Activated CD8-positive, alpha-beta memory T cell treated with anti-CD3 and anti-CD28 coated beads for 1 hour (primary cell): ENCODE measurements at places on chromosomes 11 and 22.

DNA sequence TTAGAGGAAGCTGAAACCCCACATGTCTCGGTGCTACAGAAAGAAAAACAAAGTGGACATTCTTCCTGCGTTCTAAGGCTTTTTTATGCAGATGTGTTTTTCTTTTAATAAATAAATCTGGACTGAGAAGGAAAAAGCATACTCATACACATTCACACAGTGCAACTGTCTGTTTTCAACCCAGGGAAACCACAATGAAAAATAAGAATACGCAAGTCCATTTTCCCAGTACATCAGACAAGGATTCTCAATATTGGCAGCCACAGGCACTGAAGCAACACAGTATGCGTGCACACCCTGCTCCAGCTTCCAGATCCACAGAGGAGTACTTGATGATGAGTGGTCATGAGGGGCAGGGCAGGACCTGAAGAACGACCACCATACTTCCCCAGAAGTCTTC lies 86.9 kb downstream of the ETS1 start:
- no peak for DNase-seq

DNA sequence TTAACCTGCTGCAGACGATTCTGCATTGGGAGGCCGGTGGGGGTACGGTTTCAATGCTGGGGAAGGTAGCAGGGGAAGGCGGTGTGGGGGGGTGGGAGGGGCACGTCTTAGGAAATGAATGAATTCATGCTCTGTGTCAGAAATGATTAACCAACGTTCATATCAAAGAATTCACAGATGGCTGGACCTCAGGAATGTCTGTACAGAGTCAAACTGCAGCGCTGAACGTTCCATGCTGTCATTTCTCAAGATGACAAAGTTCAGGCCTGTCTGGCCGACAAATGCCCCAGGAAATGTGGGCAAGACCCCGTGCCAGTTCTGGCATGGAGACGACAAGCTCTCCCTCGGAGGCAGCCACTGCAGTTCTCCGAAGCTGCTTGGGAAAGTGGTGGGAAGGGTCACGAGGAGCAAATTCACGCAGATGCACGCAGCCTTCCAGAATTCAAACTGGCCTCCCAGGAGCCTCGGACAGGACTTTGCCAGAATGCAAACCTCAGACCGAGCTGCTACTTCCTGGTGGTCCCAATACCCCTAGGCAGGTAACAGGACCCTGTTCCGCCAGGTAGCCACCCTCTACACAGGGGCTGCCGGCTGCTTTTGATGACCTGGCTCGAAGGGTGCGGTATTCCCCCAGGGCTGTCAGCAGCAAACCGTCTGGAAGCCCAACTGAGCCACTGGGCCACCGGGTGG lies 81.5 kb downstream of the TRMU start:
- no peak for DNase-seq

- peak; percentile 48 for DNase-seq
Observed at GRCh38 chr11:44611687-44612434, 46.4 kb downstream of the CD82 start.

GRCh38 chr11:86801364-86801763 lies 1.0 kb downstream of the PRSS23 start:
- DNase-seq = no peak

DNA sequence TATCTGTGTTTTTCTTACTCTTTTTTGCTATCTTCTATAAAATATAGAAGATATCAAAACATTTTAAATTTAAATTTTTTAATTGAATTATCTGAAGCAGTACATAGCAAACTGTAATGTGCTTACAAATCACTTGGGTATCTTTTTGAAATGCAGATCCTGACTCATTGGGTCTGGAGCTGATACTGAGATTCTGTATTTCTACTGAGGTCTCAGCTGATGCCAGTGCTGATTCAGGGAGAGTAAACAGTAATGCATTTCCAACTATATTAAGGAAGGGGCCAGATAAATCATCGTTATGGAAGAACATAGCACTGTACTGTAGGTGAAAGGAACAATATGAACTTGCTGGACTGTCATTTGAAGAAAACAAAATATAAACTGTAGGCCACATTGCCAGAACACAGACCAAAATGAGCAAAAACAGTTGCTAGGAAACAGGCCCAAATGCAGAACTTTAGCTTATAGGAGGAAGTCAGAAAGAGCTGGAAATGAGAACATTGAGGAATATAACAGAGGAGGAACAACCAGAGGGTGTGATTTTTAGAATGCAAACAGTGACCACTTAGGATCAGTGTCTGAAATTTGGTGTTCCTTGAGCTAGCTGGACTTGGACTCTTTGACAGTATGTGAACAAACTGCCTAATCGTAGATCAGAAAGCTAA lies 3.3 kb downstream of the ARL14EP start:
- DNase-seq = no peak

- DNase-seq = no peak
Observed at GRCh38 chr11:113373306-113373705, 14.3 kb upstream of the ANKK1 start.

GRCh38 chr11:120811731-120812130 lies 212.2 kb upstream of the TBCEL start:
- DNase-seq = no peak

GRCh38 chr11:17606233-17607082 lies 59.4 kb downstream of the OTOG start:
- DNase-seq = no peak

- DNase-seq = no peak
Observed at GRCh38 chr11:94574193-94574961, 7.2 kb downstream of the PIWIL4 start.

DNA sequence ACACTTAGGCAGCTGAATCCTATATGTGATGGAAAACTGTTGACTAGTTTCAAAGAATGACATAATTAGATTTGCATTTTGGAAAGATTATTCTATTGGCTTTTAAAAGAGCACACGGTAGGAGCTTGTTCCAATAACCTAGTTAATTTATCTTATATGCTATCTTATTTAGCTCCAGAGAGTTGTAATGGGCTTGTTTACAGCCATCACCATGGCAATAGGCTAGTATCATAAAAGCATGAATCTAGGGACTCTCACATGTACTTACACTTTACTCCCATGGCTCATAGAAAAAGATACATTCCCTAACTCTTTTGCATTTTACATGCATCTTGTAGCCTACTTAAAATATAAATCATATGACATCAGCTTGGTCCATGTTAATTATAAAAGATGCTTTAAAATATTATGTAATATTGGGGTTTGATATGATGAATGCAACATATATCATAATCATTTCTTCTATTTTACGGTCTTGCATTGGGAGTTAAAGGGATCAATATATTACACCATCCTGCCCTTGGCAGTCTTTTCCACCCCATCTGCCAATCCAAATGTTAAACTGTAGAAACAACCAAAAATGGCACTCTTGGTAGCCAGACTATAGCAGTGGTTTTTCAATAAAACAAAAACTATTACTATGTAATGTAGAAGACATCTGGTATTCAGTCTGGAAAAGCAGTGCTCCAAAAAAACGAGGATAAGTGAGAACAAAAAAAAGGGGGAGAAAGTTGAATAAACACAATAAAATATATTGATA lies 2254.0 kb downstream of the LRRC4C start:
- no peak for DNase-seq

GRCh38 chr22:46625113-46625842 lies 5.1 kb downstream of the GRAMD4 start:
- no peak for DNase-seq

GRCh38 chr11:132876239-132876638 lies 656.1 kb downstream of the OPCML start:
- DNase-seq = no peak

GRCh38 chr11:41308286-41308685 lies 151.2 kb downstream of the LRRC4C start:
- no peak for DNase-seq

DNA sequence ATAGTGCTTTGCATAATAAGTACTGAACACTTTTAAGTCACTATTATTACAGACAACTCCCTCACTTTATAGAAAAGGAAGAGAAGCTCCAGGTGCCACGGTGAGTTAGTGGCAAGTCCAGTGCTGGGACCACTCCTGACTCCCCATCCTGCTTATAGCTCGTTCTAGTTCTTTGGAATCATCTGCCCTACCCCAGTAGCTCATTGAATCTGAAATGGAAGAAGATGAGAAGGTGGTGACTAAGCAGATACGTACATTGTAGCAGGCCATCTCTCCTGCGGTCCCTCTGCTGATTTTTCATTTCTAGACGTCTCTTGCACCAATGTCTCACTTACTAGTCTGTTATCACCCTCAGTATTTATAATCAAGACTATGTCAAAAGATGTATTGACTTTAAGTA lies 21.6 kb downstream of the MMP20 start:
- no peak for DNase-seq

DNA sequence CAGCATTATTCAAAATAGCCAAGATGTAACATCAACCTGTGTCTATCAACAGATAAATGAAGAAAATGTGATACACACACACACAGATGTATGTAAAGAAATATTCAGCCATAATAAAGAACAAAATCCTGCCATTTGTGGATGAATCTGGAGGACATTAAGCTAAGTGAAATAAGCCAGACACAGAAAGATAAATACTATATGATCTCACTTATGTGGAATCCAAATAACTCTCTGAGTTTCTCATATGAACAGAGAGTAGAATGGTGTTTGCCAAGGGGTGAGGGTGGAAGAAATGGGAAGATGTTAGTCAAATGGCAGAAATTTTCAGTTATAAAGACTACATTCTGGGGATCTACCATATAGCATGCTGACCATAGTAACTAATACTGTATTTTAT lies 224.2 kb downstream of the GUCY1A2 start:
- DNase-seq = no peak

- peak; percentile 29 for DNase-seq
Observed at GRCh38 chr22:38504731-38505540, 1.2 kb downstream of the DDX17 start.

GRCh38 chr22:44697423-44698141 lies 4.4 kb upstream of the PRR5 start:
- peak; percentile 83 for DNase-seq

DNA sequence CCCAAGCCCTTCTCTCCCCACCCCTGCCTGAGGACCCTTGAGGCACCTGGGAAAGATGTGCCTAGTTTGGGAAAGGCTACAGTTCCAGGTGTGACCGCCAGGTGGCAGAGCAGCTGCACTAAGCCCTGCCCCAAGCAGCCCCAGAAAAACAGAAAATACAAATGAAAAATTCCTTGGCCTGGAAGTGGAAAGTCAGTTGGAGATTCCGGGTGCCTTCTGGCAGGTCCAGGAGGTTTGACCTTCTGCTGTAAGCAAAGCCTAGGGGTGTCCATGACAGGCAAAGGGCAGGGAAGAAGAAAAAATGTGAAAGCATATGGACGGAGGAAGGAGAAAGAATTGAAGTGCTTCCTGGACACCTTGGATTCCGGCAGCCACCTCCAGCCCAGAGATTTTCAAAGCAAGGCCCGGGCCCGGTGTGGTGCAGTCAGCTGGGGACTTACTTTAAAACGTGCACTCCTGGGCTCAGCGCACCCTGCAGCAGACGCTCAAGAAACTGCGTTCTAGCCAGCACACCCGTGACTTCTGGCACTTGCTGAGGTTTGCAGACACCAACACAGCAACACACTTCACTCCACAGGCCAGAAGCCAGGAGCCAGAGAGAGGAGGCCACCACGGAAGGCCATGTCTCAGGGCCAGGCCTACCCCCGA lies 37.3 kb upstream of the SLC22A12 start:
- DNase-seq = no peak

GRCh38 chr11:7115780-7116179 lies 27.0 kb downstream of the RBMXL2 start:
- DNase-seq = no peak

DNA sequence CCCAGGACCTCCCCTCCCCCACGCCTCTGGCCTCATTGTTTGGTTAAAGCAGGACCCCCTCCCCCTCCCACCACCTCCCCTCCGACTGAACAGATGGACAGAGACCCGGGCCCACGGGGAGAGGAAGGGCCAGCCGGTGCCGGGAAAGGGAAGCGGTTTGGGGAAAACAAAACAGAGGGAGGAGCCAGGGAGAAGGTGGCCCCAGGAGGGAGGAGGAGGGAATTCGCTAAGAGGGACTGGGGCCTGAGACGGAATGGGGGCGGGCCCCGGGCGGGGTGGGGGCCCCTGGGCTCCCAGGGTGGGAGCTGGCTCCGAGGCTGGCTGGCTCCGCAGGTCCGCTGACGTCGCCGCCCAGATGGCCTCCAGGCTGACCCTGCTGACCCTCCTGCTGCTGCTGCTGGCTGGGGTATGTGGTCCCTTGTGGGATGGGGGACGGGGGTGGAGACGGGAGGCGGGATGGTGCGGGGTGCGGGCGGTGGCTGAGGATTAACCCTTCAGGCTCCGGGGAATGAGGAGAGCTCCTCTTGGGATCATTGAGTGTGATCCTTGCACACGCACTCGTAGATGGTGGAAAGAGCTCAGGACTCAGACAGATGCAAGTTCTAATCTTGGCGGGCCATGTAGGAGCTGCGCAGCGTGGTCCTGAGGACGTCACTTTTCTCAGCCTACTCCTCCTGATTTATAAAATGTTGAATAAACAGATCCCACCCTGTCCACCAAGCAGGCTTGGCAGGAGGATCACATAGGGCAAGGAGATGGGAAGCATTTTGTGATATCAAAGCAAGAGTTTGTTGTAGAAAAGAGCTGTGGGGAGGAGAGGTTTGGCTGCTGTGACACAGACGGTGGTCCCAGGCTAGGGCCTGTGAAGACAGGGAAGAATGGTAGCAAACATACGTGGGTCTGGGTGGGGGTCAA lies 688 bp downstream of the SERPING1 start:
- DNase-seq = no peak

DNA sequence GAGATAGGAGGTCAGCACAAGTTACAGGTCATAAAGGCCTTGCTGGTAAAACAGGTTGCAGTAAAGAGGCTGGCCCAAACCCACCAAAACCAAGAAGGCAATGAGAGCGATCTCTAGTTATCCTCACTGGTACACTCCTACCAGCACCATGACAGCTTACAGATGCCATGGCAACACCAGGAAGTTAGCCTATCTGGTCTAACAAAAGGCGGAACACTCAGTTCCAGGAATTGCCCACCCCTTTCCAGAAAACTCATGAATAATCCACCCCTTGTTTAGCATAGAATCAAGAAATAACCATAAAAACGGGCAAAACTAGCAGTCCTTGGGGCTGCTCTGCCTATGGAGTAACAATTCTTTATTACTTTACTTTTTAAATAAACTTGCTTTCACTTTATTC lies 43.5 kb upstream of the B3GAT1 start:
- DNase-seq = no peak

- no peak for DNase-seq
Observed at GRCh38 chr22:39719559-39720450, 149.3 kb downstream of the CACNA1I start.

DNA sequence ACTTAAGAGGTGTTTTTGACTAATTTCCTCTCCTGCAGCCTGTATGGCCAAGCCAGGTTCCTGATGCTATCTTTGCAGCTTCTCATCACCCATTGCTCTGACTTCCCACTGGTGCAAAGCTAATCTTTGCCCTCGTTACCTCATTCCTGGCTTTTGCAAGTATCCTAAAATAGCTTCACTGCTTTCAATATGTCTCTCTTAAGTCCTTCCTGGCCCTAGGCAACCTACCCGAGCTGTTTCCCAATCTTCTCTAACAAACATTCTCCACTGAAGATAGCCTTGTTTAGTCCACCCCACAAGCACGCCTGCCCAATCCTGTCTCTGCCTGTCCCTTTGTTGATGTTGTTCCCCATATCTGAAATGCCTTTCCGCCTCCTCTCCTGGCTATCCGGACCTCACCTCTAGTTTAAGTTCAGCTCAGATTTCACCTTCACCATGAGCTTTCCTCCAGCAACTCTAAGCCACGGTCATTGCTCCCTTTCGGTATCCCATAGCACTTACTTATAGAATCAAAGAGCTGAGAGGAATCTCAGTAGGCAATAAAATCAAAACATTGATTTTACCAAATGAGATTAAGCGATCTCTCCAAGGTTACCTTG lies 30.1 kb upstream of the CECR2 start:
- DNase-seq = no peak

GRCh38 chr11:22461626-22462025 lies 123.4 kb downstream of the SLC17A6 start:
- no peak for DNase-seq

GRCh38 chr11:9838961-9839360 lies 175.1 kb downstream of the SWAP70 start:
- no peak for DNase-seq
